ENCODE measurements at places on chromosomes 3 and 15.

DNA sequence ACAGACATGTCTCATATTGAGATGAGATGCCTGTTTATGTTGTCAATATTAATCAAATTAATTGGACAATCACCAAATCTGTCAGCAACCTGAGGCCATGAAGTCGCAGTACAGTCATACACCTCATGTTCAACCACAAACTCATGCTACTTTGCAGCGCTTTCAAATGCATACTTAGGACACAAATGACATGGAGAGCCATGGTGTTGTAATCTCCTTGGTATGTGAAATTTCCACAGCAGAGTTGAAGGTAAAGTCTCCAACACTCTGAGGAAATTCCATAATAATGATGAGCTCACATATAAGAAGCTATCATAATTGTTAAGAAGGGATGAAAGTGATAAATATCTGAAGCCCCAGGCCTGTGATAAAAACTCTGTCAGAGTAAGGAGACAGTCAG, 873.9 kb downstream of the MCTP2 start:
- no peak for DNase-seq

- no peak for DNase-seq
These were observed 51.9 kb downstream of the CA12 start for GRCh38 chr15:63329567-63330350.

DNA sequence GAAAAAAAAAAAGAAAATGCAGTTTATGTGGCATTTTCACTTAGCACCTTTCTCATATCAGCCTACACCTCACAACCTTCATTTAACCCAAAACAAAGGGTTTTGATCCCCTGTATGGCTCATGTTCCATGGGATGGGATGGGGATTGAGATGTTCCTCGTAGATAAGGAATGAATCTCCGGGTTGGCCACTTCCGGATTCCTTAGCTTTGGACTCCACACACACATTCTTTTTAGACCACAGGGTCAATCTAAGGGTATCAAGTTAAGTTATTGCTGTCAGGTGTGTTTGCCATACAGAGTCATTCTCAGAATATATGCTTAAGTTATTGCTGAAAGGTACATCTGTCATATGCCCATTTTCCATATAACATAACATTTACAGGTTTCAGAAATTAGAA, 301.4 kb upstream of the TGFBR2 start:
- DNase-seq: no peak

- no peak for DNase-seq
These were observed 288.9 kb downstream of the FAM43A start for GRCh38 chr3:194974468-194975135.

GRCh38 chr3:141486746-141487520, at the start of gene RASA2:
Gene RASA2, plus strand, starts transcription at chr3:141487027. Its CDS starts 57 bp downstream, at chr3:141487084.
- peak; percentile 83 for DNase-seq

- no peak for DNase-seq
These were observed 1.2 kb downstream of the IGDCC4 start for GRCh38 chr15:65421360-65422215.

DNA sequence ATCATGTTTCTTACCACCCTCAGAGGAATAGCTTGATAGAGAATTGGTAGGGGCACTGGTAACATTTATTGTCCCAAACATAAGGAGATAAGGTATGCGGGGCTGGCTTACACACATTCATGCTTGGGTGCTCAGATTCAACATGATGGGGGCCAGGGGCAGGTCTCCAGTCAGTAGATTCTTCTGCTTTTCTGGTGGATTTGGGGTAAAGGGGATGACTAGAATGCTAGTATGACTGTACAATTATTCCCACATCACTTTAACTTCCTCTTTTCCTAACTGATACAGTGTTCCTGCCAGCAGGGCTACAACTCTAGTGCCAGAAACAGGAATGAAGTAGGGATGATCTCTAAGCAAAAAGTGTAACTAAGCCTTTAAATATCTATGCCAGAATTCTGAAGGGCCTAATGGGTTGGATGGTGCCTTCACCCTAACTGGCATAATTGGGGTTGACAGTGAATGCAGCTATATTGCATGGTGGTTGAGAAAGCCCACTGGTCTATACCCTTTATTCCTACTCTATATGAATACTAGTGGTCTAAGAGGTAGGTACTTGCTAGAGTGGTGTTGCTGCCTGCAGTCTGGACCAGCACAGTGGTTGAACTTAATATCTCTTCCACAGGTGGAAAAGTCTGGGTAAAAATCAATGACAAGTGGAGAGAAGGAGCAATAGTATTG, 117.4 kb downstream of the IL12A start:
- DNase-seq: no peak

- no peak for DNase-seq
These were observed at the start of gene MKRN3 for GRCh38 chr15:23565395-23566070. Gene MKRN3, plus strand, starts transcription at chr15:23565674. Its CDS starts 109 bp downstream, at chr15:23565783.

- DNase-seq: peak; percentile 31
These were observed 703.7 kb downstream of the NLGN1 start for GRCh38 chr3:174101244-174101643.

- DNase-seq: peak; percentile 9
These were observed 73.1 kb upstream of the TSPAN3 start for GRCh38 chr15:77144026-77144425.

- DNase-seq: no peak
These were observed 160.2 kb downstream of the GHSR start for GRCh38 chr3:172287937-172288477.

GRCh38 chr15:69660658-69661405, 208.2 kb downstream of the RPLP1 start:
- DNase-seq: no peak

GRCh38 chr3:177463863-177464262, 266.6 kb upstream of the TBL1XR1 start:
- DNase-seq: no peak

DNA sequence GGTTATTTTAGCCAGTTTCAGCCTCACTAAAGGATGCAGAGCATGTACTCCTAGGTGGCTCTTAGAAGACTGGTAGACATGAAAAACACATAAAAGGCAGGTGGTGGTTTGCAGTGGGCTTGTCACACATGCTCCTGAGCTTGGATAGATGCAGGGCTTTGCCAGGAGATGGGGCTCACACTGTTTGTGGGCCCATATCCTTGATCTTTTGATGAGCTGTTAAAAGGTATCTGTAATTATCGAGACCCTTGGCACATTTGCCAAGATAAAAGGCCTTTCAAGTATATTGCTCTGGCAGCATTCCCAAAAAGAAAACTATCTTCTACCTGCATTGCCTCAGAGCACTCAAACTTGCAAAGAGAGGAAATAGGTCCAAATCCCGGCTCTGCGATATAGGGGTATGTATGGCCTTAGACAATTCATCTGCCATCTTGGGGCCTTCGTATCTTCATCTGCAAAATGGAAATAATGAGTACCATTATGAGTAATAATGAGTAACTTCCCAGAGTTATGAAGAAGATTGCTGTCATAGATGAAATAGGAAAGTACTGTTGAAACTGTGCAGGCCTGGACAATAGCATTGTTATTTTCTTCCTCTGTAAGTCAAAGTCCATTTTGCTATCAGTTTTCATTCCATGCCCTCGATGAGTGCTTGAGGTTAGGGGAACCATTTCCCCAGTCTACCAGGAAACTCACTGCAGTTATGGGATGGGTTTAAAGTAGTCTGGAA, 172.7 kb downstream of the SYNPR start:
- no peak for DNase-seq

DNA sequence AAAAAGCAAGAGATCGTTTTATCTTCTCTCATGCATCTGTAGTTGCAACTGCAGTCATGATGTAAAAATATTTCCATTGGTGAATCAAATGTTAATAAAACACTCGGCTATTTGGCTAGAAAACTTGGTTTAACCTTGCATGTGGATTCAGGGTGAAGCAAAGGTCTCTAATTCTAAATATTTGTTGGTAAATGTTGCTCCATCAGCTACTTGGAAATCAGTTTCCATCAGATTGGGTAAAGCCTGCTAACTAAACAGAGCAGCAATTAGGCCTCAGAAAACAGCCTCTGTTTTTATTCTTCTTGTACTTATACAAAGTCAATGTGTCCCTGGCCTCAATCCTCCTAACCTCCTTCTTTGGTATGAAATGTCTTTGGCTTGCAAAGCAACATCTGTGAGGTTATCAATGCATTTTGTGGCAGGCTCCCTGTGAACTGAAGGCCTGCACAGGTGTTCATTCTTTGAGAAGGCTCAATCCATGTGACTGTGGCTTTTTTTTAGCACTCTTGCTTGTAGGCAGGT, 312.3 kb downstream of the WDR72 start:
- no peak for DNase-seq

GRCh38 chr15:100245487-100245820, 96.3 kb downstream of the ADAMTS17 start:
- DNase-seq: peak; percentile 17

- no peak for DNase-seq
These were observed 82.0 kb upstream of the PDZRN3 start for GRCh38 chr3:73706771-73707170.

DNA sequence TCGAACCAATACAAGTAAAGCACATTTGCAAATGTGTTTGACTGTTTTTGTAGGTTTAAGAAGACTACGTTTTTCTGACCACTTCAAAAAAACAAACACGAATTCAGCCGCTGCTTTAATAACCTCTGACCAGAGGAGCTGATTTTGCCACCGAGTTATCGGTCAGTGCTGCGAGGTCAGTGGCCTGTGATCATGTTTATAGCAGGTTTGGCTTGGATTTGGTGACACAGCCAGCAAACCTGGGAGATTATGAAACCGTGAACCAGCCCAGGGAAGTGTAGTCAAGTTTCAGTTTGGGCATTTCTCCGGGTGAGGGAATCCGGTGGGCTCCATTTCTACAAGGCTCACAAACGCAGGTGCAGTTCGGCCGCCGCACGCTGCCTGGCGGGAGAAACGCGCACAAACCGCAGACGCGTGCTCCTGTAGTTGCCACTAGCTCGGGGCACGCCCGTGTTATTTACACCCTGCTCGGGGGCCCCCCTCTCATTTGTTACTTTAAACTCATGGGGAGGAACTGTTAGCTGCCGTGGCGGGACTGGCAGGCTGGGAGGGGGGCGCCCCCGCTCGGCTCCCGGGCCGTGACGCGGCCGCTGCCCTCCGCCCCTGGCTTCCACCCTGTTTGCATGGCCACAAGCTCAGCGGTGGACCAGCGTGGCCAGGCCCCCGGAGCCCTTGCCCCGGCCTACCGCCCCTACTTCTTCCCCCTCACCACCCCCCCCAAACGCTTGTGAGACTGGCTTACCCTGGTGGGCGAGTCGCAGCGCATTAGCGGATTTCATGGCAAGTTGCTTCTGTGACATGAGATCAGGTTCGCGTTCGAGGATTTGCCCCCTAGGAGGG, 13.6 kb upstream of the ONECUT1 start:
- DNase-seq: no peak

DNA sequence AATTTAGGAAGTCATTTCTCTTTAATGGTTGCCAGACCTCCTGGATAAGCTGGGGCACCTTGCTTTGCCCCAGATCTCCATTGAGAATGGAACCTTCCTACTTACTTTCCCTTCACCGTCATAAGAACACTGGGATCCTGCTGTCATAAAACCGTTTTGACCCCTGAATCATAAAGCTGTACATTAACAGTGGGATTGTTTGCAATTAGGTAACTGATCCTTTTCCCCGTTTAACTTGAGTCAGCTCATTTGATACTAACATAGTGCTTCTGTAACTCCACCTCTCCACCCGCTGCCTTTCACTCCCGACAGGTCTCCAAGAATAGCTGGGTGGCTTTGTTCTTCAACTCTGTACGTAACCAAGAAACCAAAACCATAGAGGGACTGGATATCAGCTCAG, 308.2 kb upstream of the WNT5A start:
- DNase-seq: no peak

GRCh38 chr3:89314454-89315098, 207.2 kb downstream of the EPHA3 start:
- DNase-seq: peak; percentile 60

GRCh38 chr3:174202116-174202515, 657.0 kb upstream of the NAALADL2 start:
- DNase-seq: no peak

- DNase-seq: no peak
These were observed 24.6 kb upstream of the LRRFIP2 start for GRCh38 chr3:37198996-37199395.

- no peak for DNase-seq
These were observed 4.1 kb downstream of the KNL1 start for GRCh38 chr15:40598126-40598525.

DNA sequence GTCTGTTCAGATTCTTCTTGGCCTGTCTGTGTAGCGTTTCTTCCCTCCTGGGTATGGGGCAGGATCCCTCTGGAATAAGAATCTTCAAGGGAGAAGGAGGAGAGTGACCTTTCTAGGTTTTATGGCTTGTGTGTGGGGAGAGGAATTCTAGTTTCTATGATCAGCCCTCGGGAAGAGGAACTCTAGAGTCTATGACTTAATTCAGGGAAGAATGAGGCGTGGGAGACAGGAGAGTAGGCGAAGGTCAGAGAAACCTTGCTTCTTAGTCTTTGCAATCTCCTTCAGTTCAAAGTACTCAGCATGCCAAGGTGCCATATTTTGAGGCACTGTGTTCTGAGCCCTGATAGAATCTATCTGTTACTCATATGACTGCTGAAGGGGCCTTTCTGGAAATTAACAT, 99.2 kb upstream of the C3orf80 start:
- DNase-seq: no peak

DNA sequence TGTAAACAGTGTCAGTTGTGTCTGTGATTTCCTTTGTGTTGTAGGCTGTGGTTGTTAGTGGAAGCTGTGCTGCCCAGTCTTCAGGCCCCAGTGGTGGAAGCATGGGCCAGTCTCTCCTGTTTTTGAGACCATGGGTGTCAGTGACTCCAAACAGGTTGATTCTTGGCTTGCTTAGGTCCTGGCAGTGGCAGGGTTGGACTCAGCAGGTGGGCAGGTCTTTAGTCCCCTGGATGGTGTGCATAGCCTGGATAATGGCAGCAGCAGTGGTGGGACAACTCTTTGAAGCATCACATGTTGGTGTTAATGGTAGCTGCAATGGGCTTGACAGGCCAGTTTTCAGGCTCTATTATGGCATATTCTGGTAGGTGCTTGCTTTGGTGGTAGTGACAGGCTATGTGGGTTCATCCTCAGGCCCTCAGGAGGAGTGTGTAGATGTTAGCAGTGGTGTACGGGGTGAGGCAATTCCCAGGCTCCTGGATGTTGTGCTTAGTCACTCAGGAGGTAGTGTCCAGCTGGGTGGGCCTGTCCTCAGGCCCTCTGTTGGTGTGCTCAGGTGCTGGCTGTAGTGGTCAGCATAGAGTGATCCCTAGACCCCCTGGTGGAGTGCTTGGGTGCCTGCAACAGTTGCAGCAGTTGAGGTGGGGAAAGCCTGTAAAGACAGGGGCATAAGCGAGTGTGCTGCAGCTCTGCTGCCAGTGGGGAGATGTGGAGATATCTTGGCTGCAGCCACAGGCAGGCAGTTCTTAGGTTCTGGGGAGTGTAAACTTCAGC, 596.7 kb downstream of the PDCD6IP start:
- DNase-seq: no peak

- DNase-seq: no peak
These were observed 85.3 kb upstream of the RPL32 start for GRCh38 chr3:12926660-12927059.

DNA sequence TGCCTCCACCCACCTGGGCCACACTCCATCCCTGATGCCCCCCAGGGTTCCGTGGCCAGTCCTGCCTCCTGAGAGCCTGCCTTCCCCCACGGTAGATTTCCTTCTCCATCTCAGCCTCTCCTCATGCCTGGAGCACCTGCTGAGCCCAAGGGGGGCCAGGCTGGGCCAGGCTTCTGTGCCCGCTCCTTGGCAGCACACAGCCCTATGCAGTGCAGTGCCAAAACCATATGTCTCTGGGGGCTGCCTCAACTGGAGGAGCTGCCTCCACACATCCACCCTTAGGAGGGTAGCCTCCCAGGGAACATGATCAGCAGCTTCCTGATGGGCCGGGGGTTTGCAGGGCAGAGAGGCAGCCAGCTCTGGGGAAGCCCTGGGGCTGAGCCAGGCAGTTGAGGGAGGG, 24.6 kb upstream of the GATA2 start:
- no peak for DNase-seq

- peak; percentile 92 for DNase-seq
These were observed 45.7 kb downstream of the B3GNT5 start for GRCh38 chr3:183298701-183299153.

- DNase-seq: no peak
These were observed 261.4 kb downstream of the FOXP1 start for GRCh38 chr3:71322154-71322553.
